ENCODE measurements at places on chromosomes 2 and 18.

DNA sequence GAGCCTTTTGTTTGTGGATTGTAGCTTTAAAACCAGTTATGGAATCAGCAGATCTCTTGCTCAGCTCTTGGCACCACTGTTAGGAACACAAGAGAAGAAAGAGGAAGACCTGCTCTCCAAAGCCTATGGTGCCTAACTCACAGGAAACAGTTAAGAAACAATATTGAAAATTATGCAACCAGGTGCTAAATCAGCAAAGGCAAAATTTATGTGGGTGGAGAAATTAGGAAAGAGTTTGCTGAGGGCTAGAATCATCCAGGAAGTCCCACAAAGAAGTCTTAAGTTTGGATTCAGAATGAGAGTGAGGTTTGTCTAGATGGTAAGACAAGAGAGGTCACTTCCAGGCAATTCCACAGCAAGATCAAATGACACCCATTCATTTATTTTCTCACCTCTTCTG is 49.4 kb downstream of the AOX1 start:
- no peak overlapping the region for H3K4me3 ChIP-seq
- no peak for DNase-seq
- no peaks in the 10 kb centered on the region for H3K36me3 ChIP-seq
- H3K27ac ChIP-seq, result no peak overlapping the region
- no peaks in the 10 kb centered on the region for H3K27me3 ChIP-seq

GRCh38 chr2:223800908-223801307 is 36.5 kb downstream of the AP1S3 start:
- H3K27me3 ChIP-seq, result no peaks in the 10 kb centered on the region
- H3K27ac ChIP-seq, result peak overlapping the region; percentile 50
- peaks cover 53% of the 10 kb centered on the region for H3K4me1 ChIP-seq
- no peak overlapping the region for H3K4me3 ChIP-seq
- H3K36me3 ChIP-seq, result peaks cover 3% of the 10 kb centered on the region

GRCh38 chr18:47815486-47816270 is 114.8 kb downstream of the SMAD2 start:
- H3K27ac ChIP-seq, result peak overlapping the region; percentile 44
- no peak overlapping the region for H3K4me3 ChIP-seq
- H3K4me1 ChIP-seq, result peaks cover 38% of the 10 kb centered on the region
- H3K36me3 ChIP-seq, result peaks cover 14% of the 10 kb centered on the region
- DNase-seq, result no peak

DNA sequence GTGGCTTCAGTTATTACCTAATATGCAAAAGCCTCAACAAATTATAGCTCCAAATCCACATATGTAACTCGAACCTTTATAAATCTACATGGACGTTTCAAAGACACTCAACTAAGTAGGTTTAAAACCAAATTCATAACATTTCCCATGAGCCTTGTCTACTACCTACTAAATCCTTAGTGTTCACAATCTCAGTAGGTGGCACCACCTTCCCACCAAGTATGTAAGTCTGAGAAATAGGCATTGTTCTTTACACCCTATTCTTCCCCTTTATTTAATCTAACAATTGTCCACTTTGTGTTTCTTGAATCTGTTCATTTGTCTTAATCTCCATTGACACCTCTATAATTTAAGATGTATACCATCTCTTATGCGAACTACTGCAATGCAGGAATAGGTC is 4.6 kb downstream of the PIGN start:
- peaks cover 19% of the 10 kb centered on the region for H3K4me1 ChIP-seq
- H3K27me3 ChIP-seq, result no peaks in the 10 kb centered on the region
- DNase-seq, result no peak
- H3K27ac ChIP-seq, result no peak overlapping the region

GRCh38 chr2:28228434-28228995 is 164.1 kb upstream of the FOSL2 start:
- H3K27ac ChIP-seq, result no peak overlapping the region
- no peak for DNase-seq
- H3K4me1 ChIP-seq, result peaks cover 30% of the 10 kb centered on the region
- no peaks in the 10 kb centered on the region for H3K36me3 ChIP-seq

- DNase-seq, result no peak
- H3K4me1 ChIP-seq, result peaks cover 33% of the 10 kb centered on the region
- no peak overlapping the region for H3K27ac ChIP-seq
- no peaks in the 10 kb centered on the region for H3K36me3 ChIP-seq
- peaks cover 66% of the 10 kb centered on the region for H3K27me3 ChIP-seq
Observed at GRCh38 chr2:237860273-237860935, 981 bp downstream of the RAMP1 start.

GRCh38 chr18:70709144-70709543 is 420.3 kb downstream of the SOCS6 start:
- peaks cover 18% of the 10 kb centered on the region for H3K27me3 ChIP-seq
- no peaks in the 10 kb centered on the region for H3K36me3 ChIP-seq
- H3K27ac ChIP-seq, result no peak overlapping the region
- H3K4me3 ChIP-seq, result no peak overlapping the region

DNA sequence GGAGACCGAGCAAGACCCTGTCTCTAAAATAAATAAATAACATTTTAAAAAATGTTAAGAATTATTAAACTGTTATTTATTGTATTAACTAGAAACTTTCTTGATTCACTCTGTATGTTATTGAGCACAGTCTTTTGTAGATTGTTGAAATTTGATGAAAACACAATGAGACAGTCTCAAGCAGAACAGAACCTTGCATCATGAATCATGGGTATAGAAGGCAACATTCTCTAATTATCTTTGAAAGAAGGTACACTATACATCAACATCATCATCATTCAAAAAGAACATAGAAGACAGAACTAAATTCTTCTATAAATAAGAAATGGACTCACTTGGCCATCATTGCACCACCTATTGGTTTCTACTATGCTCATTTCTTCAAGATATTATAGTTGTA is 67.7 kb downstream of the SLC8A1 start:
- no peak overlapping the region for H3K27ac ChIP-seq
- H3K27me3 ChIP-seq, result no peaks in the 10 kb centered on the region
- no peak for DNase-seq
- H3K4me3 ChIP-seq, result no peak overlapping the region

GRCh38 chr2:201152999-201153815 is 29.7 kb upstream of the CASP10 start:
- no peaks in the 10 kb centered on the region for H3K27me3 ChIP-seq
- H3K27ac ChIP-seq, result no peak overlapping the region
- no peak for DNase-seq

DNA sequence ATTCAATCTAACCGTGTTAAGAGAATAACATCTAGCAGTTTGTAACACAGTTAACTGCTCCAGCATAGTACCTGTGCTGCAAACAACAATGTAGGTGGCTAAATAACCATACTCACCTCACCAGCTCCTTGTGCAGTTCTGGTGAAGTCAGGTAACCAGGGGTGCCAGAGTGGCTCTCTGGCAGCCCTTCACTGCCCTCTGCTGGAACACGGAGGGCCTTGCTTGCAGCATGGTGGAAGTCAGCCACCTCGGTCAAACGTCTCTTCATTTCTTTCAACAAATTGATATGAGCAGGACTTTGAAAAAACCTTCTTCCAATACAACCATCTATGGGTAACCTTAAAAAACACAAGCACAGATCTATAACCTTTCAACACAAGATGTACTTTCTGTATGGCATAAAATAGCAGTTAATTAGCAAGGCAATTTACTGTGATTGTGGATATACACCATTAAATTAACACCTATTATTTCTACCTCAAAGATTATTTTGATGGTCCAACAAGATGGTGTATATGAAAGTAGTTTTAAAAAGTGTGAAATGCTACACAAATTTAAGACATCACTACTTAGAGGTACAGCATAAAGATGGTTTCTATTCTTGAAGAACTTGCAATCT is 56.6 kb downstream of the EPG5 start:
- DNase-seq, result no peak
- H3K27me3 ChIP-seq, result no peaks in the 10 kb centered on the region

GRCh38 chr2:234212534-234212933 is 162.0 kb downstream of the SPP2 start:
- H3K4me3 ChIP-seq, result no peak overlapping the region
- no peak for DNase-seq
- peaks cover 8% of the 10 kb centered on the region for H3K4me1 ChIP-seq
- no peaks in the 10 kb centered on the region for H3K27me3 ChIP-seq

- H3K4me1 ChIP-seq, result peaks cover 24% of the 10 kb centered on the region
- no peak overlapping the region for H3K4me3 ChIP-seq
- peaks cover 15% of the 10 kb centered on the region for H3K36me3 ChIP-seq
- no peak for DNase-seq
Observed at GRCh38 chr2:46545015-46545839, 65.9 kb downstream of the TMEM247 start.

GRCh38 chr2:240289701-240290431 is 145.6 kb upstream of the GPC1 start:
- H3K4me1 ChIP-seq, result peaks cover 13% of the 10 kb centered on the region
- no peak overlapping the region for H3K27ac ChIP-seq
- H3K27me3 ChIP-seq, result peaks cover 5% of the 10 kb centered on the region

GRCh38 chr2:159803235-159803962 is 5.4 kb upstream of the CD302 start:
- H3K27me3 ChIP-seq, result peaks cover 30% of the 10 kb centered on the region
- no peaks in the 10 kb centered on the region for H3K36me3 ChIP-seq
- H3K27ac ChIP-seq, result no peak overlapping the region
- peaks cover 6% of the 10 kb centered on the region for H3K4me1 ChIP-seq

DNA sequence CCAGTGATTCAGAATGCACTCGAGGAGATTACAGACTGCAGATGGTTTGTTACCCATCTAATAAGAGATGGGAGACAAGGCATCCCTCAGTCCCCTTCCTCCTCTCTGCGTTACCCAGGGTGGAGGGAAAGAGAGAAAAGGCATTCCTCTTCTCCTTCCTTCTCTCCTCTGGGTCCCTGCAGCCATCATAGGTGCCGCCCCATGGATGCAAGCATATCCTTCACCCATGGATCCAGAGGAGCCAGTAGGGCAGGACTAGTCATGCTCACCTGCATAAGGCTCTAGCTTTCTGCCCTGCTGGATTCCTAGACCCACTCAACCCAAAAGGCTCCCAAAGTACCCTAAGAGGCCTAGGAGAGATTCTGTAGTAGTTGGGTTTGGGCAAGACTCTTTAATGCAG is 20.4 kb downstream of the CMPK2 start:
- H3K4me3 ChIP-seq, result no peak overlapping the region
- DNase-seq, result no peak
- H3K27me3 ChIP-seq, result no peaks in the 10 kb centered on the region
- H3K4me1 ChIP-seq, result no peaks in the 10 kb centered on the region
- peaks cover 43% of the 10 kb centered on the region for H3K36me3 ChIP-seq
- no peak overlapping the region for H3K27ac ChIP-seq

DNA sequence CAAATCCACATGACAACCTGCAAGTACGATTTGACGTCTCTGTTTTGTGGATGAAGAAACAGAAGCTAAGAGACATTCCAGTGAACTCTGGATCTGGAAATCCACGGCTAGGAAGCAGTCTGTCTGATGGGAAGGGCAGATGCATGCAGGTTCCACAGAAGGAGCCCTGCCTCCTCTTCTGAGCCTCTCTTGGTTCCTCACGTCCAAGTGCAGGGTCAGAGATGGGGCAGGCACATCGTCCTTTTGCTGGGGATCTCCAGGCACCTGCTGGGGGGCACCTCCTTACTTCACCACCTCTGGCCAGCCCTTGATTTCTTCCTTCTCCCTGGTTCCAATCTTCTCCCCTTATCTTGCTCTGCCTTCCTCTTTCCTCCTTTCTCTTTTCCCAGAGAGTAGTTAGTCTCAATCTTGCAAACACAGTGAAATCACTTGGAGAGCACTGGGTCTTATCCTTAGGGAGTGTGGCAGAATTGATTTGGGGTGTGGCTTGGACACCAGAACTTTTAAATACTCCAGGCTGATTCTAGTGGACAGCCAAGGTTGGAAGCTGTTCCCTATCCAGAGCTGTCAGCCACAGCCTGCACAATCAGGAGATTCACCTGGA is 137.8 kb downstream of the BCL2 start:
- peaks cover 2% of the 10 kb centered on the region for H3K27me3 ChIP-seq
- DNase-seq, result no peak
- H3K4me3 ChIP-seq, result no peak overlapping the region
- peaks cover 45% of the 10 kb centered on the region for H3K4me1 ChIP-seq

- DNase-seq, result no peak
- peaks cover 10% of the 10 kb centered on the region for H3K36me3 ChIP-seq
- H3K4me3 ChIP-seq, result no peak overlapping the region
- H3K4me1 ChIP-seq, result peaks cover 13% of the 10 kb centered on the region
Observed at GRCh38 chr18:22883179-22883578, 49.9 kb upstream of the RBBP8 start.

- DNase-seq, result no peak
- no peak overlapping the region for H3K4me3 ChIP-seq
- H3K27me3 ChIP-seq, result no peaks in the 10 kb centered on the region
- no peak overlapping the region for H3K27ac ChIP-seq
Observed at GRCh38 chr2:107448160-107448559, 378.5 kb upstream of the RGPD4 start.

DNA sequence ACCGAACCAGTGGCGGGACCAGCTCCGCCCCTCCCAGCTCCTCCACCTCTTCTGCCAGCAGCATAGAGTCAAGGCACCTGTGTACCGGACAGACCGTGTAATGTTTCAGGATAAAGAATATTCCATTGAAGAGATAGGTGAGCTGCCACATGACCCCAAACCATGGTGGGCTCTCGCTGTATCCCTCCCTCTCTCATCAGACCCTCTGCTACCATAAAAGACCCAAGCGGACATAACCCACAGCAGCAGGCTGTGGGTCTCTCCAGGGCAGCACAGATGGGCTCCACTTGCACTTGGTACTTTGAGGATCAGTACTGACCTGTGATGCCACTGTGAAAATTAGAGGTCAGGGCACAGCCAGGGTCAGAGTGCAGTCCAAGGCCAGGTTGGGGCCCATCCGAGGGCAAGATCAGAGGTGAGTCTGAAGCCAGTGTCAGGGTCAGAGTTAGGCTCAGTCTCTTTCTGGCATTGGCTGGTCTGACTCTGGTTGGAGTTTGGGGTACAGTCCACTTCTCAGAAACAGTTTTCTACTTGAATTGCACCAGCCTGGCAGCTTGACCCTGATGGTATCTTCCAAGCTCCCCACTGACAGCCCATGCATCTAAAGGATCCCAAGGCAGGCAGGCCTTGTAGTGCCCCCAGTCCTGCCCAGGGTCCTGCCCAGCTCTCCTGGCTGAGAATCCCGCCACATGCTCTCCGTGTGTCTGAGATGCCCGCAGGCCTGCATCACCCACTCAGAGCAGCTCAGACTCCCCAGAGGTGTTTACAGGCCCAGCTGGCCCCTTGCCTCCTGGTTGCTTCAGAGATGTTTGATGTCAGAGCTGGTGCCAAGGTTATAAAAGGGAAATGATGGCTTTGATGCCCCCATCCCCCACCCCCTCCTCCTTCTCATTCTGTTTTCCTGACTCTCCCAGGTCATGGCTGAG is 212.1 kb downstream of the DYSF start:
- no peak overlapping the region for H3K27ac ChIP-seq
- H3K4me1 ChIP-seq, result no peaks in the 10 kb centered on the region
- H3K36me3 ChIP-seq, result no peaks in the 10 kb centered on the region
- no peaks in the 10 kb centered on the region for H3K27me3 ChIP-seq
- no peak for DNase-seq

- no peaks in the 10 kb centered on the region for H3K27me3 ChIP-seq
- H3K27ac ChIP-seq, result no peak overlapping the region
- no peak overlapping the region for H3K4me3 ChIP-seq
- H3K4me1 ChIP-seq, result peaks cover 6% of the 10 kb centered on the region
- H3K36me3 ChIP-seq, result no peaks in the 10 kb centered on the region
Observed at GRCh38 chr18:26307161-26307773, 81.0 kb downstream of the TAF4B start.
